ENCODE measurements at places on chromosomes 11 and 22.
A peak's percentile ranks its signal among the peaks of the same experiment; 100 is the strongest.

- DNase-seq = no peak
Observed at GRCh38 chr11:111934306-111934705, 2.8 kb upstream of the DIXDC1 start.

GRCh38 chr11:126317432-126317755, 13.5 kb downstream of the DCPS start:
- no peak for DNase-seq

GRCh38 chr22:40491990-40492631, 121.7 kb downstream of the SGSM3 start:
- no peak for DNase-seq

- DNase-seq = no peak
Observed at GRCh38 chr22:48488611-48489511, 1338.8 kb downstream of the BRD1 start.

GRCh38 chr22:39723463-39723862, 152.9 kb downstream of the CACNA1I start:
- DNase-seq = no peak

- DNase-seq = no peak
Observed at GRCh38 chr11:68053981-68054812, 15.4 kb downstream of the TCIRG1 start.

DNA sequence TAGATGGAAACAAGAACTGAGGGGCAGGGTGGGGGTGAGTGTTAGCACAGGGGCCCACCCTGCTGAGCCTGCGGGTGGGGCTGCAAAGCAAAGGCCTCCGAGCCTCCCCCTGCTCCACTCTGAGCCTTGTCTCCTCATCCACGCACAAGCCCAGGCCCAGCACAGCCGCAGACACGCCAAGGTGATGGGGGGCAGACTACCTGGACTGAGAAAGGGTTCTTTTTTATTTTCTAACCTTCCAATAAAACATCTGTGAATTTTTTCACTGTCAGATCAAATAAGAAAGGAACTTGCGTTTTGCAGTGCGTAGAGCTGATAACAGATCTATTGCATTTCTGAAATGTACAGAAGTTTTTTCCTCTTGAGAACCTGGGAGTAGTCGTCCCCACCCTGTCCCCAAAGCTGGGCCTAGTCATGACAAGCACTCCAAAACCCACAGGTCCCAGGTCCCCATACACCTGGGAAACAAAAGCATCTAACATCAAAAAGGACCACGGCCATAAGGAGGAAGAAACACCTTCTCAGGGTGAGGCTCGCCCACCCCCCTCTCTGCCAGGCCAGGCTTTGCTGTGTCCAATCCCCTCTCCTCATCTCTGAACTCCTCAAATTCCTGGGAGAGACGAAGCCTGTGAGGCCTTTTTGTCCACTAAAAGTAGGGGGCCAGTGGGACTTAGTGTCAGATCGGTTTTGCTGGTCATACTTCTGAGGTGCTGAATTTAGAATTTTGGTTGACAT, 22.7 kb upstream of the CD5 start:
- DNase-seq = no peak

- peak; percentile 45 for DNase-seq
Observed at GRCh38 chr11:61297746-61298145, 2.6 kb upstream of the VWCE start.

Data from PC-3 (cell line).